Stimulated activated CD8-positive, alpha-beta memory T cell treated with anti-CD3 and anti-CD28 coated beads, Interleukin-7, amount 100 ng/mL, for 1 hour (primary cell): ENCODE measurements at places on chromosomes 2 and 18.

DNA sequence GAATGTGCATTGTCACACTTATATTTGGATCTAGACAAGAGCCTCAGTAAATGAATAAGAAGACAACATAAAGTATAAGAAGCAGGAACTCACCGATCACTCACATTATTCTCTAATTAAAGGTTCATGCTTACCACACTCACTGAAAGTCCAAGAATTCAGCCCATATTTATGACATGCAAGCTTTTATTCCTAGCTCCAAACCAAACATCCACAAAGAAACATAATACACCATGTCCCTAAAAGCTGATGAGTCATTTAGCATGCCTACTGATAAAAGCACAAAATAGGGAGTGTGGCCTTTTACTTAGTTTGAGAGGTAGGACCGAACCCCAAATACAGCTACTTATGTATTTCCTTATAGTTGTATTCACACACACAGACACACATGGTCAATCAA lies 1094.6 kb upstream of the CDH2 start:
- no peak for DNase-seq

- no peak for DNase-seq
Measured at GRCh38 chr18:9513971-9514512, 38.7 kb downstream of the RALBP1 start.

GRCh38 chr18:63025251-63026090 lies 294.1 kb downstream of the BCL2 start:
- no peak for DNase-seq

- DNase-seq = no peak
Measured at GRCh38 chr2:169069341-169069740, at the start of gene DHRS9. Gene DHRS9 (plus strand): TSS chr2:169069563. CDS start chr2:169081582, 12,019 bp downstream.

DNA sequence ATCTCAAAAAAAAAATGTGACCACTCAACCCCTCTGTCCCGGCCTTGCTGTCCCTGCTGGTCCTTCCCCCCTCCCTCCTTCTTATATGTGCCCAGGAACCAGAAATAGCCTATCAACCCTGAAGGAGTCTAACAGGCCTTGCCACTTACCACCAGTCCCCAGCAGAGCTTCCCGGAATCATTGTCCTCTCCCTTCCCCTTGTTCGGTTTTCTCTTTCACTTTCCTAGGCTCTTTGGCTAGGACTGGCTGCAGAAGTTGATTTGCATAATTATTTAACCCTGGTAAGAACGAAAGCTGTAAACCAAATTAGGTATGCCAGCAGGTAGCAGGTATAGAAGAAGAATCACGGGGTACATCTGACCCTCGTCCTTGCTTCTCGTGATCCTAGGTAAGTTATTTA lies 72.6 kb upstream of the ZNF532 start:
- DNase-seq = no peak

- DNase-seq = no peak
Measured at GRCh38 chr2:205730701-205731582, 48.6 kb downstream of the NRP2 start.

GRCh38 chr2:190961918-190962487 lies 52.0 kb downstream of the STAT1 start:
- DNase-seq = no peak

- no peak for DNase-seq
Measured at GRCh38 chr18:78731398-78732032, 248.1 kb upstream of the SALL3 start.

GRCh38 chr2:204794624-204795023 lies 249.3 kb downstream of the PARD3B start:
- no peak for DNase-seq

DNA sequence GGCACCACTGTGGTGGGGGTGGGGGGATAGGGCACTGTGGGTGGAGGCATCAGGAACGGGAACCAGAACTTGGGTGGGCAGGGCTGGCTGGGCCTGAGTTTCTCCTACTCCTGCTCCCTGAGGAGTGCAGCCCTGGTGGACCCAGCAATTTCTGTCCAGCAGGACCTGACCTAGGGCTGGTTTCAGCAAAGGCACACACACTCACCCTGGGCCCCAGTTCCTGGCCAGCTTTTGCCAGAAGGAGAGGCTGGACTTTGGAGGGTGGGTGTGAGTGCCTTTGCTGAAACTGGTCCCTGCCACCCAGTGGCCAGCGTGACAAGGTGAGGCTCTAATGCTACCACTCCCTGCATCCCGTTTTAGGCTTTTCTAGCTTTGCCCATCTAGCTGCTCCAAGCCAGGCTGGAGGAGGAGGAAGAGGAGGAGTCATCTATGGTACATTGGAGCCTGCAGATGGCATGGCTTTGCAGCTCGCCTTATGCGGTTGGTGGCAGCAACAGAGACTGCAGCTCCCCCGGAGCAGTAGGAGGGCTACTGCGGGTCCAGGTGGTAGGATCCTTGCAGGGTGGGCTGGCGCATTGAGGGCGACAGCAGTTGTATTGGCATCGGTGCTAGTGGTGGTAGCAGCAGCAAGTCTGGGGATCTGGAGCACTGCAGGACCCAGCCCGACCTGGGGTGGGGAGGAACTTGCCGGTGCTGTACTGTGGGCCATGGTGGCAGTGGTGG lies 40.4 kb upstream of the IMP4 start:
- DNase-seq = no peak

GRCh38 chr2:60958361-60958760 lies 59.2 kb upstream of the PEX13 start:
- no peak for DNase-seq

GRCh38 chr18:36942264-36942663 lies 113.3 kb downstream of the KIAA1328 start:
- DNase-seq = no peak

DNA sequence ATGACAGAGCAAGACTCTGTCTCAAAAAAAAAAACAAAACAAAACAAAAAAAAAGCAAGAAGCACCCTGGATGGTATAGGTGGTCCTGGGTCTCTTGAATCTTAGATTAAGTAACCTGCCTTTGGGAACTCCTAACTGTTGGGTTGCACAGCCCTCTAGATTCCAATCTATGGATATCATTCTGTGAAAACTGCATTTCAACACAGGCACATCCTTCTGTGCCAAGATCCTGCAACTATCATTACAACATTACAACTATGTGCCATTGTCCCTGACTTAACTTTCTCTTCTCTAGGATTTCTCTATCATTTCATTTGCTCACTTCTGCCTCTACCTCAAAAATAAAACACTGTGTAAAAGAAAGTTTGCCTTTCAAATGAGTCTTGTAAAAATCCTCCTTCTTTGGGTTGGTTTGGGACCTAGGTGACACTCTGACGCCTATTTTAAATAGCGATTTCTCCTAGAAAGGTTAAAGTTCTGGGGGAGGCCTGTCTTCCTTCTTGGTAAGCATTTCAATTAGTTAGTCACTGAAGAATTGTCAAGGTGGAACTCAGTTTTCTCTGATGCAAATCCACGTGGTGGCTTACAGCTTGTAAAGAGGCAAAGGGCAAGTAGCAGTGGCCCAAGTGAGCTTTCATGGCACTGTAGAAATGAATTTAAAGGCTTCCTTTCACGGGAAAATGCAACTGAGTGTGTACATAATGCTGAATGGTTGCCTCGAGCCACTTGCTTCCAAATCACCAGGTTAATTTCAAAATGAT lies 9.2 kb downstream of the LGALSL start:
- no peak for DNase-seq

DNA sequence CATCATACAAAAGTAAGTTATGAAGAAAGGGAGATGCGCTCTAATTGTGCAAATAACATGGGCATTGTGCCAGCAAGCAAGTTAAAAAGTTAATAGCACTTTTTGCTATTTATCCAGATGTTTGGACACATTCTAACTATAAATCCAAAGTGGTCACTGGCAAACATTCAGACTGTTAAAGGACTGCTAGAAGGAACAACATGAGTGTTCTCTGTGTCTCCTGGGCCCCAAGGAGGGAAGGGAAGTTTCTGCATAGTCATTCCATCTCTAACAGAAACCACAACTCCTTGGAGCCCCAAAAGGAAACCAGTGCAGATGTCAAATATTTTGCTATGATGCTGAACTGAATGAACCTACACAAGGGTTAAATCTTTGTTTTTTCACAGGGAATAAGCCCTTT lies 213.3 kb upstream of the HNRNPA3 start:
- DNase-seq = no peak

DNA sequence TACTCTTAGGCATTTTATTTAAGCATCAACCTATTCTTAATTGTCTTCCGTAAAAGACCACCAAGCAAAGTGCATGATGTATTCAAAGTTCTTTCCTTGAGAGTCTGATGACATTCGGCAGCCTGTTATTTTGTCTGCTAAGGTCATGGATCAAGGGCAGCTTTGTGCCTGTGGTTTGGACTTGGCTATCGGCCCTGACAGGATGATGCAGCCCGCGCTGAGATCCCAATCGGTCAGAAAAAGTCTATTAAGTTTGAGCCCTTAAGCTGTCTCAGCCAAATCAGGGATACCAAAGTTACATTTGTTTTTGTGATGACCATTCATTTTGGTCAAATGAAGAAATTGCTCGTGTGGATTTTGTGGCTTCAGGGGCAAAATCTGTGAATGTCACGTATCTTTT lies 718.9 kb upstream of the FANCL start:
- DNase-seq = no peak

DNA sequence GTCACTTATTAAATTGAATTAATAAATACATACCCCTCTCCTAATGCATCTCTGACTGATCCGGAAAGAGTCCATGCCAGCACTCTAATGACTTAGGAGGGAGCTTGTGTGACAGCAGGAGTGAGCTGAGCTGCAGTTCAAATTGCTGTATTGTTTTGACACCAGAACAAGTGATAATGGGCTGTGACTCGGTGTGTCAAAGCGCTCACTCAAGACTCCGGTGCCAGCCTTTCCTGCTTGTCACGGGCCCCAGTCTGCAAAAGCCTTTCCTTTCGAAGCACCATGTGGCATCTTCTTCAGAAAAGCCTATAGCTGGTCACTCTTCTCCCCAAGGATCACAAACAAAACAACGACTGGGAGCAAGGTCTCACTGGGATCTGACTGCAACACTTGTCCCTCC lies 43.3 kb downstream of the SATB2 start:
- DNase-seq = no peak

- DNase-seq = no peak
Measured at GRCh38 chr2:30127016-30127893, 19.6 kb upstream of the YPEL5 start.

DNA sequence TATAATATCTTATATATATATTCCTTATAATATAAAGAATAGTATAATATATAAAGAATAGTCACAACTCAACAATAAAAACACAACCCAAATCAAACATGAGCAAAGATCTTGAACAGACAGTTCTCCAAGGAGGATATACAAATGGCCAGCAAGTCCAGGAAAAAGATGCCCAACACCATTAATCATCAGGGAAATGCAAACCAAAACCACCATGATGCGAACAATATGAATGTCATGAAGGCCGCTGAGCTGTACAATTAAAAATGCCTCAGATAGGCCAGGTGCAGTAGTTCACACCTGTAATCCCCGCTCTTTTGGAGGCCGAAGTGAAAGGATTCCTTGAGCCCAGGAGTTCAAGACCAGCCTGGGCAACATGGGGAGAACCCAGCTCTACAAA lies 58.9 kb downstream of the SLC35F5 start:
- no peak for DNase-seq
